Right ventricle myocardium superior (tissue), 1 donor: ENCODE measurements at places on chromosomes 12 and 14.

GRCh38 chr14:103728721-103729120, 13.1 kb downstream of the ZFYVE21 start:
- peak; percentile 26 for DNase-seq

DNA sequence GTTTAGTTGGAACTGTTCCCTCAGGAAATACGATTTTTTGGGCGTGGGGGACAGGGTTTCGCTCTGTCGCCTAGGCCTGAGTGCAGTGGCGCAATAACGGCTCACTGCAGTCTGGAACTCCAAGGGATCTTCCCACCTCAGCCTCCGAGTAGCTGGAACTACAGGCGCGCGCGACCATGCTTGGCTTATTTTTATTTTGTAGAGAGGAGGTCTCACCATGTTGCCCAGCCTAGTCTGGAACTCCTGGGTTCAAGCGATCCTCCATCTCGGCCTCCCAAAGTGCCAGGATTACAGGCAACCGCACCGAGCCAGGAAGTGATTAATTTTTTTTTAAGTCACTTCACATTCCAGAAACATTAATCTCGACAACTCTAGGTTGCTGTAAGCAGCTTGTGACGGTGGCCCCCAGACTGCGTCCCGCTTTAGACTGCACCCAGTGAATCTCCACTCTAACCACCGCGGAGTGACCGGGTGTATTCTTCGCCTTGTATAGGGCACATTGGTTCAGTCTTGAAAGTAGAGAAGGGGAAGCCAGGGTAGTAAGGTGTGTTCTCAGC, 830 bp upstream of the MIS18BP1 start:
- DNase-seq, result peak; percentile 61

DNA sequence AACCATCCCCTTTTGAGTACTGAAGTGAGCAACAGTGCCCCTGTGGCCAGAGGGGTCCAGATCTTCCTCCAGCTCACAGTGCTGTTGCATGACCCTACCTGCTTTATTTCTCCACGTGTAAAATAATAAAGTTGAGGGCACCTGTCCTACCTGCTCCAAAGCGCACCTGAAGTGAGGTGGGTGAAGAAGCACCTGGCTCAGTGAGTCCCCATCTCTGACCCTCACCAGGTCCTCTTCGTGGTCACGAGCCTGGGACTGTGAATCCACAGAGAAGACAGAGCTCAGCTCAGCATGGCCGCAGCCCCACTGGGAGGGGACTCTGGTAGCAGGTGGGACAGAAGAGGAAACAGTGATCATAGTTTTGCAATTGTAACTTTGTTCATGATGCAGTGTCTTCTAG, 976.7 kb upstream of the TMEM132C start:
- no peak for DNase-seq

DNA sequence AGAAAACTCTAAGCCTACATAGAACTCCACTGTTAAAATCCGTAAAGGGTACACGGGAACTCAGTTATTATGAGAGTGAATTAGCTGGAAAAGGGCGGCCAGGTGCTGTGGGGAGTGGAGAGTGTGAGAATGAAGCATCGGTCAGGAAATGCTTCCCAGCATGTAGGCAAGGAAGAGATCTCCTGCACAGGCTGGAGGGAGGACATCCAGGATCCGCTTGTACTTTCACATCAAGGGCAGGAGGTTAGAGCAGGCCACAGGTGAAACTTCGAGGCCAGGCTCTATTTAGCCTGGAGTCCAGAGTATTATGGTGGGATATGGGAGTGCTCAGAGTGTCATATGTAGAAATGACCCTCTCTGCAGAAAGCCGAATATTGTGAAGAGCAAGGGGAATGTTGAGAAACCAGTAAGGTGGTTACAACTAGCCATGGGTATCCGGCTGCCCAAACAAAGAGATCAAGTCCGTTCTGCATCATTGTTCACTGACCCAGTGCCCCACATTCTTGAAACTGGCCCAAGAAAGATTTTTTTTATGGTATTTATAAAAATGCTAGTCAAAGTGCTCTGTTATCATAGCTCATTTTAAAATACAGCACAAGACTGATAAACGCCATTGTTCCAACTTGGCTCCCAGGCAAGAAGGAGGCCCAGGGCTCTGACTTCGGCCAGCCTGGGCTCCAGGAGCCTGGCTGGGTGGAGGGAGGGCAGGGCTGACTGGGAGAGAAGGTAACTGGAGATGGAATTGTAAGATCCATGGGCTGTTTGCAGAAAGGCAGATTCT, 79.4 kb upstream of the HIF1A start:
- no peak for DNase-seq

DNA sequence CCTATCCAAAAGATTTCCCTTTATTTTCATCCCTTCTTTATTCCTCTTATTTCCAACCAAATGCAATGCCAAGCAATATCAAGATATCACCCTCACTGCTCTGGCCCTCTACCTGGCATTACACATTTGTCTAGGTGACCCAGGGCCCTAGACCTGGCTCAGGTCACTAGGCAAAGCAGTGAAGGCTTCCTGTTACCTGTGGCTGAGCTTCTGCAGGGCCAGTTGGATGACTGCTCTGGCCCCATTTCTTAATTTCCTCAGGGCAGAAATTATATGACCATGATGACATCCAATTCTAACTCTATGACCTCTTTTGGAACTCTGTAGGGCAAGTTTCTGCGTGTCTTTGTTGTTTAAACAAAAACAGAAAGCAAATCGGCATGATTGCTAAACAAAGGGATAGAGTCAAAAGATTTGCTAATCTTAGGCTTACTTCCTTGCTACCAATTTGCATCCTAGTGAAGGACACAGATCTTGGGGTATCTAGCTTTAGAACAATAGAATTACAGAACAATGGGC, 7.4 kb upstream of the CCDC198 start:
- DNase-seq, result no peak

DNA sequence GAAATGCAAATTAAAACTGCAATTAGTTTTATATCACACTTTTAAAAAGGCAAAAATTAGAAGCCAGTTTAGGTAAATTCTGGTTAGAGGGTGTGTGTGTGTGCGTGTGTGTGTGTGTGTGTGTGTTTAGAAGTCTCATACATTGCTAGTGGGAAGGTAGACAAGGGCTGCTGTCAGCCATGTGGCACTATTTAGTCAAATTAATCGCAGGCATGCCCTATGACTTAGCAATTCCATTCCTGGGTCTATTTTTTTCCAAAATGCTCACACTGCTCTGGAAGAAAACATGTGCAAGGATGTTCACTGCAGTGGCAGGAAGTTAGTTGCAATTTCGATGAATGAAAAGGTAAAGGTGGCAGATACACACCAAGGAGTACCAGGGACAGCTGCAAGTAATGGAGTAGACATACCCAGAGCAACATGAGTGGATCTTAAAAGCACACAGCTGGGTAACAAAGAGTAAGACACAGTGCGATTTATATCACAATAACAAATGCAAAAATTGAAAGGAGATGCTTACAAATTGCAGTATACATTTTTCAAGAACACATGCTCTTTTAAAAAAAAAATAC, 11.6 kb downstream of the CAPZA3 start:
- no peak for DNase-seq

DNA sequence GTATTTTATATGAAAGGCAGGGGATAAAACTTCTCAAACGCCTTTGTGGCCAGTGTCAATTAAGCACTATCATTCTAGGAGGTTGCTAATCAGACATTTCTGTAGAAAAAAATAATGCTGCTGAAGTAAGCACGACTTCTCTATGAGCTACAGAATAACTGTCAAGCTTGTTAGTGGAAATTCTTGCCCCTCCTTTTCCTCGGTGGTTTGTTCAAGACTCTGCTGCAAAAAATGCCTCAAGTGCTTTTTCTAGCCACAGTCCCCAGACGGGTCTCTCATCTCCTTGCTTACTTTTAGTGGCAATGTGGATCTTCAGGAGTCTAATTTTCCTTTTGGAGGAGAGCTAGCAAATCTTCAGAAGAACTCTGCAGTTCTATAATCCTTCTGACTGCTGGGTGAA, 452.0 kb downstream of the FUT8 start:
- DNase-seq, result no peak

GRCh38 chr14:60805841-60806430, 71.4 kb downstream of the MNAT1 start:
- DNase-seq, result no peak

GRCh38 chr14:100732766-100733100, 6.0 kb downstream of the DLK1 start:
- peak; percentile 20 for DNase-seq

DNA sequence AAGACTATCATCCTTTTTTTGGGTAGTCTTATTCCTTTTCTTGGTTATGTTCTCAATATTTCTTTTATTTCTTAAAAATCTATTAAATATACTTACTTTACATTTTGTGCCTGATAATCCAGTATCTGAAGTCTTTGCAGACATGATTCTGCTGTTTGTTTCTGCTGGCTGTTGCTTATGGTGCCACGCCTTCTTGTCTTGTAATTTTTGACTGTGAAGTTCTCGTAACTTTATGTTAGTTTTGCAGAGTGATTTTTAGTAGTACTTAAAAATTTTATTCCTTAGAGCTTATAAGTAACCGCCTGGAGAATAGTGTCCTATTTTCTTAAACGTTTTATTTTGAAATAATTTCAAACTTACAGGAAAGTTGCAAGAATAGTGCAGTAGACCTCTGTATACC, 10.5 kb downstream of the FRS2 start:
- DNase-seq, result no peak

DNA sequence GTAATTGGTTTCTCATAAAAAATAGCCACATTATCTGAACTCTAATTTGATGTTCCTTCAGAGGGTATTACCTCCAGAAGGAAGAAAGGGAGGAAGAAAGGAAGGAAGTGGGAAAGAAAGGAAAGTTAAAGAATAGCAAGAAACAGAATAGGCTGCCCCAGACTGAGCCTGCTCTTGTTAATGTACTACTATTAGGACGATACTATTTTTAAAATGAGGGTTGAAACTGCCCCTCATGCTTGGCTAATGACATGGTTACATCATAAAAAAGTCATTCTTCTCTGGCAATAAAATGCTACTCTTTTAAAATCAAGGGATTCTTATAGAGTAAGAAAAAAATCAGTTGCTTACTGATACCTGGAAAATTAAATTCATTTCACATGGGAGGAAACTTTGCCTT, 253.0 kb downstream of the KTN1 start:
- no peak for DNase-seq

DNA sequence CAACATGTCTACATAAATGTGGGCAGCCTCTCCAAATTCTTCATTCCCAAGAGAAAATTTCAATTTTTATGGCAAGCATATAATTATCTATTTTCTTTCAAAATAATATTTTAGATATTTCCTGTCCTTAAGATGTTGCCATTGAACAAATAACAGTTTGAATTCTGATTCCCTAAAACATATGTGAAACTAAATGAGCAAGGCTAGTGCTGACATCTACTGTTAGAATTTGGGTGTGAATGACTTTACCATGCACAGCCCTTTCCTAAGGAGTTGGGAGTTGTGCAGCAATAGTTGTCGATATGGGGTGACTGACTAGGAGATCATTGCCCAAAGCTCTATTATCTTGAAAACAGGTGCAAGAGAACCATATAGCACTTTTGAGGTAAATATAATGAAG, 108.2 kb upstream of the SLC38A4 start:
- DNase-seq, result no peak

GRCh38 chr12:2854669-2855453, 2.0 kb downstream of the TEX52 start:
- no peak for DNase-seq

DNA sequence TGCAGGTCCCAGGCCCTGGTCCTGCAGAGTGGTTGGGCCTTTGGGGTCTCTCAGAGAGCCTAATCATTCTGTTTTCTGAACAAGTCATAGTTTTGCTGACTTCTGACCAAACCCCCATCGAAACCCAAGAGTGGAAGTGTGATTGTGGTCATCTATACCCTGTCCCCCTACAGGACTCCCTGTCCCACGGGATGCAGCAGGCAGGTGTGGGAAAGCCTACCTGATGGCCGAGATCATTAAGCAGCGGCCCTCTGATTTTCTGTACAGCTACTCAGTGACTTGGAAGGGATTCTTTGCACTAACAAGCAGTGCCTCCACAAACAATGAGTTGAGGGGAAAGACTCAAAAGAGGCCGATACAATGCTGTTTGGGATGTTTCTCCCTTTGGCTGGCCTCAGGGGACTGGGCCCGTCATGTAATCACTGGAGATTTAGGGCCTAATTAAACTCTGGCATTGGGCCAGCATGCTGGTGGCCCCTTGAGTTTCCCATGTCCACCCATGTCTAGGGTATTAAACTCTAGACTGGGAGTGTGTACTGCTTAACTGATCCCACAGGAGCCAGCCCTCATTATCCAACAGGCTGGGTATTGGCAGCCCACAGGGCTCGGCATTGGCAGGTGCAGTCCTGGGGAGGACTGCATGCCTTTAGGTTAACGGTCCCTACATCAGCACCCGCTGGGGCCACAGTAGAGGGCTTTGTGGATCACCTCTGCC, 192.8 kb downstream of the ZFP36L1 start:
- DNase-seq, result no peak

- no peak for DNase-seq
Observed at GRCh38 chr14:89201645-89202044, 215.4 kb downstream of the FOXN3 start.

GRCh38 chr12:94126067-94126466, 22.3 kb upstream of the PLXNC1 start:
- no peak for DNase-seq

DNA sequence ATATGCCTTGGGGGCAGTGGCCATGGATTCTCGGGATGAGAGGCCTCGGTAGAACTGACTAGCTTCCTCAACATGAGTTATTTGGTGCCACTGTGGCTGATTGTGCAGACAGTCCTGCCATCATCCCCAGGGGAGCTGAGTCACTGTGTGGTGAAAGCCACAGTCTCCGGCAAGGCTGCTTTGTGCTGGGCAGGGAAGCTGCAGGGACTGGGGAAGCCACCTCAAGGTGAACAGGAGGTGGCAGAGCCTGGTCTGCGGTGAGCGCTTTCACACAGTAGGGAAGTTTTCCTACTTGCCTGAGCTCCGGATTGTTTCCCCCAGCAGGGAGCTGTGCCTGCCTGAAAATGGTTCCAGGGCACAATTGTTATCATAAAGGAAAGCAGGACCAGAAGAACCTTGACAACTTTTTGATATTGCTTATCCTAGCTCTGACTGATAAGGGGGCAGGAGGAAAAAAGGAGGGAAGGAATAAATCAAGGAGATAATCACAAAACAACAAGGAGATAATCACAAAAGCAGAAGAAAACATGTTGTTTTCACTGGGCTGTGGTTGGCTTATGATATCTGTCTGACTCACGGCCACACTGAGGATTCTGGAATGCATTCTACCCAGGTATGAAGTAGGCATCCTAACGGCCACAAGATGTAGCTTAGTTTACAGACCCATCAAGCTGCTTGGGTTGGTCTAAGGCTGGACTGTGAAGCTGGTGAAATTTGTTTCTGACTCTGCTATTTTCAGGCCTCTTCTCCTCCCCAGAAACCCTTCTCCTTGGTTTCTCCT, 32.2 kb upstream of the GNG2 start:
- DNase-seq, result no peak

GRCh38 chr12:1908758-1909157, 9.7 kb downstream of the CACNA2D4 start:
- DNase-seq, result no peak

GRCh38 chr14:37230551-37231194, 32.9 kb downstream of the MIPOL1 start:
- DNase-seq, result no peak

GRCh38 chr14:103427485-103428443, 42.5 kb downstream of the MARK3 start:
- no peak for DNase-seq
